ENCODE measurements at places on chromosomes 12 and 14. TPM values are rescaled to one million over a fixed set of nuclear protein-coding genes. Genes with fewer than 3 reads are reported as not detected.
A peak's percentile ranks its signal among the peaks of the same experiment; 100 is the strongest.

GRCh38 chr14:95185033-95185766, 27.9 kb upstream of the DICER1 start:
- peak; percentile 56 for DNase-seq

SMCO2 gene
- not detected for total RNA-seq

FAM90A1 gene
- 1.2 TPM for total RNA-seq

- no peak for DNase-seq
These were observed 28.7 kb downstream of the UBE2N start for GRCh38 chr12:93413064-93413463.

- no peak for DNase-seq
These were observed 92.4 kb downstream of the FSCB start for GRCh38 chr14:44414646-44415045.

- DNase-seq = no peak
These were observed 57.8 kb upstream of the ACTN1 start for GRCh38 chr14:69036757-69037506.

DNA sequence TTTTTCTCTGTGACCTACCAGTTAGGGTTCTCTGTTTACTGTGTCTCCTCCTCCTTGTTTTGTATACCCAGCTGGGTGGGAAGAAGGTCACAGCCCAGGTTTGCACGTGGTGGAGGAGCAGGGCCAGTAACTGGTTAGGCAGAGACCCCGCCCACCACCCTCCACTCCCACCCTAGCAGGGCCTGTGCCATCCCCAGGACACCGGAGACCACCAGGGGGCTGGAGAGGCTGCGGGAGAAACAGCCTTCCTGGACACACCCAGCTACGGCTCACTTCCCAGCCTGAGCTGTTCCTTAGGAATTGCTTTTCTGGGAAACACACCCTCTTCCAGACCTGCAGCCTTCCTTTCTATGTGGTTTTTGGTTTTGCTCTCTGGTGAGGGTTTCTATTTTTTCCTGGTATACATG, 21.1 kb downstream of the BDKRB2 start:
- DNase-seq = no peak

DNA sequence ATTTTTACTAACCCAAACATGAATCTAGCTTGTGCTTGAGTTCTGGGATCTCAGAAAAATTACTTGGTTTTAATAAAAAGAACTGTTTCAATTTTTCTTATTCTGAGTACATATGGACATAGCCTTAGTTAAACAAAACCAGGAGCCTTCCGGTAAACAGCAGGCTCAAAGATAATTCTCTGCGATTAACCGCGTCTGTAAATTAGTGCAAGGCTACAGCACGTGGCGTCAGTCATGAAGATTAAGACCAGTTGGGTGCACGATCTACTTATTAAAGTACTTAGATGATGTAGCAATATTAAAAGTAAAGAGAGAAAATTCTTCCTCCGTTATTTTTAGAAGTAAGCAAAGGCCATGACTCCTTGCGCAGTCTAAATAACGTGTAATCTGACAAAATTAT, 700 bp downstream of the KCNJ8 start:
- no peak for DNase-seq

WNT1 gene
- not detected for total RNA-seq

- DNase-seq = no peak
These were observed 316.3 kb upstream of the MGAT4C start for GRCh38 chr12:86572455-86572854.

Measured in pancreas (tissue), 10 donors.